H54 (cell line): ENCODE measurements at places on chromosomes 4 and X.

DNA sequence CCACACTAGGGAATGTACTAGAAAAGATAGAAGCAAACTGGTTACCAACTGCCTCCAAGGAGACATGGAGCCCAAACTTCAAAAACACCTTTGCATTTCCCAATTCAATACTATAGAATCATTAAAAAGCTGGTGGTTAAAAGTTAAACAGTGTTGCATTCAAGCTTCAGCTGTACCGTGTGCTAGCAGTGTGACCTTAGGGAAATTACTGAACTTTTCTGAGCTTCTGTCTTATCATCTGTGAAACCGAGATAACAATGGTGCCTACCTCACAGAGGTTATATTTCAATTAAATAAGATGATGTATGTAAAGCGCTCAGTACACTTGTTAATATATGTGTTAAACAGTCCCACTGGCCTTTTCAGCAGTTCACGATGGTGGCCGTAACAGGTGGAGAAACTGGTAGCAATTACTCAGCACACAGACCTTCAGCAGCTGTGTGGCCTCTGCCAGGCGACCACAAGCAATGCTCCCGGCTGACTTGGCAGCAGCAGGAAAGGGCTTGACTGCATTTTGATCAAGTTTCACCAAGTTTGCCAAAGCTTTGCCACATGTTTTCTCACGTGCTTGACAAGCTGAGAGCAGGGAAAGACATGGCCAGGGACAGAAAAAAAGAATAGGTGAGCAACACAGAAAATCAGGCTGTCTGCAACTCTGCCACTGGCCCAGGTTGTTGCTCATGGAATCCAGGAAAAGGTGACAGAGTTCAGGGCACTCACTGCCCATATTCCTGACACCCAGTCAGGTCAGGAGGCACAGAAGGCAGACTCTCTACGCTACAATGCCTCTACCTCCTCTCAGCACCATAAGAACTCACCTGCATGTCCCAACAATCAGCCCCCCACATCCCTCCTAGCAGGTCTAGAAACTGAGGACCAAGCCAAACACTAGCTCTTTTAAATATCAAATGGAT lies 72.1 kb downstream of the PARM1 start:
- DNase-seq = no peak

- no peak for DNase-seq
Measured at GRCh38 chr4:66640233-66640990, 904.9 kb downstream of the CENPC start.

DNA sequence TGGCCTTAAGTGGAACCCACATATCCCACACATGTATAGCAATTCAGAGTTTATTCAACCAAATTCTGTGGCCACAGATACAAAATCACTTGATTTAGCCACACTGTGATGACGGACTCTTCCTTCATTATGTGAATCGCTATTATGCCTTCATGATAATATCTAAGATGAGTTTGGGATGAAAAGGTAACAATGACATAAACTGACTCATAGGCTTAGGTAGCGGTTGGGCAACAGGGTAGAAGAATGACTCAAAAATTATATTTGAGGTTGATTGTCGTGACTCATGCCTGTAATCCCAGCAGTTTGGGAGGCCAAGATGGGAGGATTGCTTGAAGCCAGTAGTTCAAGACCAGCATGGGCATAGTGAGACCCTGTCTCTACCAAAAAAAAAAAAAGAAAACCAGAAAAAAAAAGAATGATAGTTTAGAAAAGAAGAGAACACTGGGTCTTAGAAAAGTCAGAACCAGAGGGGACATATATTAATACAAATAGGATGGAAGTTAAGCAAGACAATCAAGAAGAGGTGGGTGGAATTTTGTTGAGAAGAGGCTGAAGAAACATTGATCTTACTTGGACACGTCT lies 70.4 kb upstream of the USP9X start:
- DNase-seq = no peak

DNA sequence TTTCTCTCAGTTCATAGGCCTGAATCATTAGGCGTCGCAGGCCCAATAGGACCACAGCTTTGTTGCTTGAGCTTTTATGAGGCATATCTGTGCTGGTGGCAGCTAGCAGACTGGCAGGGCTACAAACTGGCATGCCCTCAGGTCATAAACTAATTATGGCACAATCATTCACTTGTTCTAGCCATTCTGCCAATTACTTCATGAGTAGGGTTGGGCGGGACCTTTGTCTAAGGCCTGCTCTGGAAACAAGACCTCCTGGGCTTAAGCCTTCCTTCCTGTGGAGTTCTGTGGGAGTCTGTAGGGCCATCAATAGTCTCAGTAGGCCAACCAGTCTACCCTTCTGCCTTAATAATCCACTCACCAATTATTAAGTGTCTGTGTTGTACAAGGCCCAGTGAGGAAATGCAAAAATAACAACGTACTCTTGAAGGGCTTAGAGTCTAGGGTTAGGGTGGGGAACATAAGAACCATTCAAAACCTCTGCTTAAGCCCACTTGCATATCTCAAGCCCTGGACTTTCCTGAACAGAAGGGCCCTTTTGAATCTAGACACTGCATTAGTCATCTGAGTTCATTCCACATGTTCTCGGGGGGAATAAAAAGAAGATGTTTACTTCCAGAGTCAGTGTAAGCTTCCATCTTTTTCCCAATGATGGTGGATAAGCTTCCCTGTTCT lies 44.5 kb downstream of the SHROOM4 start:
- DNase-seq = no peak

DNA sequence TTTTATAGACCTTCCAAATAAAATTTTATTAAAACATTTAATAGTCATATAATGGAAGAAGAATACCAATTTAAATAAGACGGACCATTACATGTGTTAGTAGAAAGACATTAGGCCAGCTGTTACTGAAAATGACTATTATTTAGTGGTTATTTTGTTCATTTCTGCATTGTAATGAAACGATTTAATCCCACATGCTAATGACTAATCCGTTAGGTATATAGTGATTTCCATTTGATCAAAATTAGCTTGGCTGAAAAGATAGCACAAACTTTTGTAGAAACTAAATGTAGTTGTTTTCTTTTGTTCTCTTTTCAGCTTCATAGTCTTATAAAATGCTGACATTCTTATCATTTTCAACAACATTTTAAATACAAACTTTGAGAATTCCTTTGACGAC lies 556.1 kb upstream of the TENM3 start:
- DNase-seq = no peak

DNA sequence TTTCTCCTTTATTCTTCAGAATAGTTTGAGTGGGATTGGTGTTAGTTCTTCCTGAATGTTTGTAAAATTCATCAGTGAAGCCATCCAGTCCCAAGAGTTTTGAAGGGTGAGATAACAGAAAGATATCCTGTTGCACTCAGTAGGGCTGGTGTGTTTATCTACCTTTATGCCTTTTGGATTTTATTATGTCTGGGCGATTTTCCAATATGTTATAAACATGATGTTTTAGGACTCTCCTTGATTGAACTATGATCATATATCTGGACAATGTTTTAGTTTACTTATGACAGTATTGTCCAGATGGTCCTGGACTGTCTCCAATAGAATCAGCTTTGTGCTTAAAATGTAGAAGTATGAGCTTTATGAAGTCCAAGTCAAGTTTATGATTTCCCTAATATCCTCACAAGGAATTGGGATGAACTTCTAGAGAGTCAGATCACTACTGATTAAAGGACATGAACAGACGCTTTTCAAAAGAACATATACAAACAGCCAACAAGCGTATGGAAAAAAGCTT lies 77.6 kb upstream of the ITM2A start:
- no peak for DNase-seq

GRCh38 chr4:24428850-24429249 lies 155.5 kb downstream of the DHX15 start:
- DNase-seq = no peak

DNA sequence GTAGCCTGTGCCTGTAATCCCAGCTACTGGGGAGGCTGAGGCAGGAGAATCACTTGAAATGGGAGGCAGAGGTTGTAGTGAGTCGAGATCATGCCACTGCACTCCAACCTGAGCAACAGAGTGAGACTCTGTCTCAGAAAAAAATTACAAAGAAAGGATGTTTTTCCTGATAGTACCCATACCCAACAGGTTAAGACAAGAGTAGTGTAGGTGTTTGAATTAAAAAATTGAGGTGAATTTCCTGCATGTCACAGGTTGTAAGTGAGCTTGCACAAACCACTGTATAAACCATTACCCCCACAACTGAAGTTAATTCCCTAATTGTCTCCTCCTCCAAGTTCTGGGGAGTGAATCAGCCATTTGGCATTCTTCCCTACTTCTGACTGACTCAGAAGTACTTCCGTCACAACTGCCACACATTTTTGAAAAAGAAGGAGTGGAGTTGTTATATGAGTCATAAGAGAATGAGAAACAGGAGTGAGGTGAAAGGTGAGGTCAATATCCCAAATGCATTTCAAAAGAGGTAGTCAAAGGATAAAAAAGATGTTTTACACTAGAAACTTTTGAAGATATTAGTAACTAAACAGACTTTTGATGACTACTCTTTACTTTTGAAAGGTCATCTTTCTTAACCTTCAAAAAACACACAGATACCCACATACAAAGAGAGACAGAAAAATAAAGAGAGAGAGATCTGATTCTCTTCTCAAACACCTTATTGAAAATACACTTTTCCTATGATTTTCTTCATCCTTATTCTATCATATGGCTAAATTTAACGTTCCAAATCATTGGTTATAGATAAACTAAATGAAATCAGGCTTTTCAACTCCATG lies 134.5 kb downstream of the BTC start:
- DNase-seq = no peak

- no peak for DNase-seq
Measured at GRCh38 chr4:17165286-17165685, 266.8 kb upstream of the LDB2 start.

DNA sequence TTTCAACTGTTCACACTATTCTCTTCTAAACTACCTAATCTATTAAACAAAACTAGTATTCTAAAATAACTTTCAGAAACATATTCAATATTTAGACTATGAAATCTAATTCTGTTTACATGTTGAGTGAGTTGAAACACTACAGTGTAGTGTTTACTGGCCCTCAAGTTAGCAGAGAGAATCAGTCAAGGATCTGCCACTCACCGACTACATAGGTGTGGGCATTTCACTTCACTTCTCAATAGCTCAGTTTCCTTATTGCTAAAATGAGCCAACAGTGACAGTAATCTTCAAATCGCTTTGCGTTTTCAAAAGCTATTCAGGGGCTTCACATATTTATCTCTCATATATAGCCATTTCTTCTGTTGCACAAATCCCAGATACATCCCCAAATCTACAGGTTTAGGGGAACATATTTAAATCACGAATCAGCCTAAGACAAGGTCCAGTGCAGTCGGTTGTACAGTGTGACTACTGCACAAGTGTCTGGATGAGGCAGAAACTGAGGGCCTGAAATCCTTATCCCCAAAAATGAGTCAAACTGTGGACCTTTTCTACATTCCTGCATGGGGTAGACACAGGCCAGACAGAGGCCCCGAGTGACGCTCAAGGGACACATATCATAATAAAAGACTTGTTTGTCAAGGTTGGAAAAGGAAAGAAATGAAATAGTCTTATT lies 129.8 kb downstream of the PPP3CA start:
- no peak for DNase-seq

- DNase-seq = no peak
Measured at GRCh38 chr4:101853691-101854090, 63.2 kb downstream of the BANK1 start.

DNA sequence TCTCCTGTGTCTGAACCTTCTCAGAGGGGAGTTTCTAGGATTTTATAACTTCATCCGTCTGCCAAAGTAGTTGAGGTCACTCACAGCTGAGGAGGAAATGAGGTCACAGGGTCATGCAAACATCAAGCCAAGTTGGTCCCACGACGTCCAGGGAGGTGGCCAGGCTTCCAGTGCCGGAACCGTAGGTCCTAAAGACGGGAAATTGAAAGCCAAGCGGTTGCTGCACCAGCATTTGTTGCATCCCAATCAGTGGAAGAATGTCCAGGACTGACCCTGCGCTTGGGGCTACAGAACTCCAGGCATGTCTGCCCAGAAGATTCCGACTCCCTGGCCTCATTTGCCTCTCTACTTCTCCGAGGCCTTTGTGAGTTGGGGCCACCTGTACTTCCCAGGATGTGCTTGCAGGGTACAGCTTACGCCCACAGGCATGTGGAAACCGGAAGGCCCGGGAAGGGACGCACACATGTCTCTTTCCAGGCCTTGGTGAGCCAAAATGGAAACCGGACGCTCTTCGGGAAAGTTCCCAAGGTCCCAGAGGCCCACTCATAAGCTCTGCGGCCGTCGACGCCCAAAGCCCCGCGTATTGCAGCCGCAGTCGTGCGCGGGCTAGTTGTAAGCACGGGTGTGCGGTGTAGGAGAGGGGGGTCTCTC lies 9.3 kb downstream of the PRDM8 start:
- DNase-seq = no peak

DNA sequence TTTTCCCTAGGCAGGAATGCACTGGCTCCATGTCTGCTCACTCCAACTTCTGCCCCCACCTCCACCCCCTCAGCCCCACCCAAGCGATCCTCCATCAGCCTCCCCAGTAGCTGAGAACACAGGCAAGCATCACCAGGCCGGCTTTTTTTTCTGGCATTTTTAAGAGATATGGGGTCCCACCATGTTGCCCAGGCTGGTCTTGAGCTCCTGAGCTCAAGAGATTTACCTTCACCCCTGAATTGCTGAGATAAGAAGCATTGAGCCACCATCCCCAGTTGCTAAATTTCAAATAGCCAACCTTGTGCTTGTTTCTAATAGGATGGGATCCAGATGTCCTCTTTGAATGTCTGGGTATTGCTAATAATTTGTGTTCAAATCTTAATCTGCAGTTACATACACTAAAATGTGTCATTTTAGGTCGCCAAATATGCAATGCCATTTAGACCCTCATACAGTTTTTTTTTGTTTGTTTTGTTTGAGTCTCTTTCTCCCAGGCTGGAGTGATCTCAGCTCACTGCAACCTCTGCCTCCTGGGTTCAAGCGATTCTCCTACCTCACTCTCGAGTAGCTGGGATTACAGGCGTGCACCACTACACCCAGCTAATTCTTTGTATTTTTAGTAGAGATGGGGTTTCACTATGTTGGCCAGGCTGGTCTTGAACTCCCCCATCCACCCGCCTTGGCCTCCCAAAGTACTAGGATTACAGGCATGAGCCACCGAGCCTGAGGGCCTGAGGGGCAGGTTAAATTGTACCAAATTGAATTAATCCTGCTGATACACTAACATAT lies 8.8 kb downstream of the LARP7 start:
- no peak for DNase-seq

- DNase-seq = no peak
Measured at GRCh38 chr4:83563998-83564397, 28.1 kb downstream of the GPAT3 start.

DNA sequence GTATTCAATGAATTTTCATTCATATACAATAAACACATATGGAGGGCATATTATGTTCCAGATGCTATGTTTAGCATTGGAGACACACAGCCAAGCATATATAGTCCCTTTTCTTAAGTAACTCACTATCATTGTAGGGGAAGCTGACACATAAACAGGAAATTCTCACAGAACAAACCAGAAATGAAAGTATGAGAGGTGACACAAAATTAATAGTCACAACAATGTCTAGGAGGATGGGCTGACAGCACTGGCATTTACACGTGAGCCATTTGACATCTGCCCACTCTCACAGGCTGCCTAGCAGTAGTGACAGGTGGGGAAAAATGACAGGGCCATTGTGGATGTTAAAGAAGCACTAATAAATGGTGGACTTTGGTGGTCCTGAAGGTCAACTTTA lies 2.6 kb upstream of the CNOT6L start:
- DNase-seq = no peak
